Activated CD8-positive, alpha-beta memory T cell treated with anti-CD3 and anti-CD28 coated beads, Interleukin-2, amount 10 ng/mL, durations not matched to agents 7 days and 5 days (primary cell): ENCODE measurements at places on chromosomes 7 and 10. TPM values are rescaled to one million over a fixed set of nuclear protein-coding genes. Genes with fewer than 3 reads are reported as not detected.

CNPY1 gene
- total RNA-seq = not detected

GRID1 gene
- not detected for total RNA-seq

RNF32 gene
- total RNA-seq = 2.9 TPM

TSPAN12 gene
- not detected for total RNA-seq

FLNC gene
- total RNA-seq = not detected
